ENCODE measurements at places on chromosomes 3 and 15. TPM values are rescaled to one million over a fixed set of nuclear protein-coding genes. Genes with fewer than 3 reads are reported as not detected.

The MYNN gene
- 28.7 TPM for polyA plus RNA-seq

The GNB5 gene
- 14.6 TPM for polyA plus RNA-seq

The CCR8 gene
- not detected for polyA plus RNA-seq

The CX3CR1 gene
- polyA plus RNA-seq = 2.8 TPM

The RBMS3 gene
- polyA plus RNA-seq = 27.1 TPM

The NRG4 gene
- polyA plus RNA-seq = 3.7 TPM

The CTXN2 gene
- polyA plus RNA-seq = not detected

The TLR9 gene
- 0.21 TPM for polyA plus RNA-seq

GRCh38 chr3:129967761-129968160, 6.8 kb upstream of the TRH start:
- DNase-seq = no peak

DNA sequence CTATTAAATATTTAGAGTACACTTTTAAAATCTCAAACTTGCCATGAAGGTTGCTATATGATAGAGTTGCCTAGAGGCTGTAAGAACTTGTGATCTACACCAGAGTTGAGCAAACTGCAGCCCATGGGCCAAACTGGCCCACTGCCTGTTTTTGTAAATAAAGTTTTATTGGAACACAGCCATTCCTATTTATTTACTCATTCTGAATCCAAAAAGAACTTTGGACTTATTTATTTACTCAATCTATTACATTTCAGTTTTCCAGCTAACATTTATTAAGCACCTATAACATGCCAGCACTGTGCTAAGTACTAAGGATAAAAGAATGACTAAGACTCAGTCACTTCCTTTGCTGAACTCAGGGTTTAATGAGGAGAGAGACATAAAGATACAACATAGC, 403.6 kb downstream of the ERC2 start:
- DNase-seq = no peak

DNA sequence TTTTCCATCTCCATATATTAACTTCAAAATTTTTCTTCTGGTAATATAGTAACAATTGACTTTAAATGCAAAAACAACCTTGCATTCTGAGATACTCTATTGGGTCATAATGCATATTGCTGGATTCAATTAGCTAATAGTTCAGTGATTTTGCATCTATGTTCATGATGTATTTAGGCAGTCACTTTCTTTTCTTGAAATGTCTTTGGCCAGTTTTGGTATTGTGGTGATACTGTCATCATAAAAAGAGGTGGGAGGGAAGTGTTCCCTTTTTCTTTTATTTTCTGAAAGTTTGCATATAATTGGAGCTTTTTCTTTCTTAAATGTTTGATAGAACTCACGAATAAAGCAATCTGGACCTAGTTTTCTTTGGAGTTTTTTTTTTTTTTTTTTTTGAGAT, 67.4 kb upstream of the ZNF148 start:
- no peak for DNase-seq

DNA sequence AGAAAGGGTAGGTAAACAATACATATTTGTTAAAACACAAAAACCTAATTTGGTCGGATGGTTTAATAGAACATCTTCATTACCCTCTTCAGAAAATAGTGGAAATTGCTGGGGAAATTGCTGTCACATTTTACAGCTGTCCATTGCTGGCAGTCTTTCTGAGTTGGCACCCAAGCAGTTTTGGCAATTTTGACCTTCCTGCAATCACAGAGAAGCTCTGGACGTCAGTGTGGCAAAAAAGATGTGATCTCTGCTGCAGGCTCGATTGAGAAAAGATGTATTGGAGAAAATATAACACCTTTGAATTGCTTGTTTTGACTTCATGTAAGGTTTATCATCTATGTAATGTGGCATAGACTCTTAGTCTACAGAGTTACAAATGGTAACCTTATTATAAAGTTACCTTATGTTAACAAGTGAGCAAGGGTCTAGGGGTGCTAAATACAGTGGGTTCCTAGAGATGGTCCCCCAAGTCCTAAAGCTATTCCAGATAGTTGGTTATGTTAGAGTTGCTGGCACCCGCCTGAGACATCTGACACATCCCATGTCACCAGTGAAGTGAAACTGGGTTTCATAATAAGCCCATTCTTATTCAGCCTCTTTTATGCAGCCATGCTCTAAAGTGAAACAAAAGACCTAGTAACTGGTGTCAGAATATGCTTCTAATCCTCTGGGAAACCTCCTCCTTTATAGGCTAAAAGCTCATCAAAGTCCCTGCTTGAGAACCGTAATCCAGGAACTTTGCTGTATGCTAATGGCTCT, 14.0 kb downstream of the UBE2E1 start:
- no peak for DNase-seq

- DNase-seq = no peak
Measured at GRCh38 chr3:105842943-105843342, 25.9 kb downstream of the CBLB start.

- DNase-seq = no peak
Measured at GRCh38 chr15:56759450-56759845, 26.1 kb upstream of the ZNF280D start.

GRCh38 chr3:150687613-150688012, 16.1 kb downstream of the ERICH6 start:
- DNase-seq = no peak

GRCh38 chr3:190323246-190323626, 990 bp upstream of the CLDN1 start:
- DNase-seq = no peak

DNA sequence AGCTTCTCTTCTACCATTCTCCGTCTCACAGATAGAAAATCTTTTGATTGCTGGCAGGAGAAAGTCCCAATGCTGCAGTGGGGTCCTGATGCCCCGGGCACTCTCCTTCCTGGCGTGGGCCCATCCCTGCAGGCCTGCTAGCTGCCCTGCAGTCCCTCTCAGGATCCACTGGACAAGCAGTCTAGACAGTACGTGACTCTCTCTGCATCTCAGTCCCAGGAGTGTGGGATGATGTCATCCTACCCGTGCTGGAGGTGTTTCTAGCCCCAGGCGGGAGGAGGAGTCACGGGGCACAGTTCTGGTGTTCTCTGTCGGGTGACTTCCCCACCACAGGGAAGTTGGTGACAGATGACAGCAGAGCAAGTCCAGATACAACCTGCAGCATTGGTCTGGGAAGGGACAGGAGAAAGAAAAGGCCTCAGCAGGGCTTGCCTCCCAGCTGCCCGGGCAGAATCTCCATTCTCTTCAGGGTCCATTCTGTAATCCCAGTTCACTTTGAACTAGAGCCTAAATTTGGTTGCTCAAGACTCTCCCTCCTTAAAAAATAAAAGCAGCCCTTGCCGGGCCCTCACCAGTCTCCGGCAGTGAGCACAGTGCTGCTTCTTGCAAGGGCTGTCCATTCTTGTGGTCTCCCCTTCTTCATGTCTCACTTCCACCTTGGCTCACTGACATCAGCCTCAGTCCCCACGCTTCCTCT, 30.6 kb downstream of the SLC28A1 start:
- peak; percentile 63 for DNase-seq

DNA sequence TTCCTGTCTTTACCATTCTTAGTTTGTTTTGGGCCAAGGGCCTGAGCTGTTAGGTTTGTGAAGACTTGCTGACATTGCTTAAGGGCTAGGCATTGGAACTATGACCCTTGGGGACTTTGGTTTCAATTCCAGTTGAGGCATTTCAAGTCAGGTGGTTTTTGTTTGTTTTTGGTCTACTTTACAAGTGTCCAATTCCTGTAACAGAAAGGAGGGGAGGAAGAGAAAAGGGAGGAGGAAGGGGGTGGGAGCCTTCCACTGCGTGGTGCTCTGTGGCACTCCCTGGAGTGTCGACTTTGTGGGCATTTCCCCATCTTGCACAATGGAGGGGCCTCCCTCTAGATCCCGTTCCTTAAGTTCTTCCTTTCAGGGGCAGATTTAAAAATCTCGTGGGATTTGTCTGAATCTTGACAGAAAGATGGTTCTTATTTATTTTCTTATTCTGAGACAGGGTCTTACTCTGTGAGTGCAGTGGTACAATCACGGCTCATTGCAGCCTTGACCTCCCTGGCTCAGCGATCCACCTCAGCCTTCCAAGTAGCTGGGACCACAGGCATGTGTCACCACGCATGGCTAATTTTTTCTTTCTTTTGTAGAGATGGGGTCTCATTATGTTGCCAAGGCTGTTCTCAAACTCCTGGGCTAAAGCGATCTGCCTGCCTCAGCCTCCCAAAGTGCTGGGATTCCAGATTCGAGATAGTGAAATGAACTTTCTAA, 59.5 kb upstream of the RYK start:
- DNase-seq = no peak

DNA sequence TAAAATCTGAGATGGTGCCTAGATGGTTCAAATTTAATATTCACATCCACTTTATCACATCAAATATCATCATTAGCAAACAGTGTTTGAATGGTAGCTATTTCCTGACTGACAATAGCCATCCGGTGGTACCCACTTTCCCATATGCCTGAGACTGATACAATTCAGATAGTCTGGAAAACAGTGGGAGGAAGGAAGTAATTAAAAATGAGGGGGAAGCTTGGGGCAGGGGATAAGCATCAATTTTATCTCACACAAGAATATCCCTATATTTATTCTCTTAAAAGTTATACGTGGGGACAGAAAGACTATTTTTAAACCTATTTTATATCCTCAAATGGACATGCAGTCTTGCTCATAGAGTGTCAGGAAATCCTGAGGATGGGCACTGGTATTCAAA, 122.5 kb upstream of the GAP43 start:
- no peak for DNase-seq

DNA sequence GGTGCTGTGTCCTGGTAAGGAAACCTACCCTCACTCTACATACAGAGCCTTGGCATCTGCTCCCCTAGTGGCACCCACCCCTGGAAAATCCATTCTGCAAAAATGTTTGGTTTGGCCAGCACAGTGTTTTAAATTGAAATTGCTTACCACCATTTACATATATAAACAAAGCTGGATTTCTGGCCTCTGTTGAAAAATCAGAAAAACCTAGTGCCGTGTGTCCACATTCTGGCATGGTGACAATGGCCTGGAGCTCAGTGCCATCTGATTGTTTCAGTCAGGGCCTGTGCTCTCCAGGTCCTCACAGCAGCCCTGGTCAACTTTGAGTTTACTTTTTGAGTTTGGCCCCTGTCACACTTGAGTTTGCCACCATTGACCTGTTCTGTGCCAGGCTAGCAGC, 2.9 kb upstream of the IL17RC start:
- DNase-seq = no peak

DNA sequence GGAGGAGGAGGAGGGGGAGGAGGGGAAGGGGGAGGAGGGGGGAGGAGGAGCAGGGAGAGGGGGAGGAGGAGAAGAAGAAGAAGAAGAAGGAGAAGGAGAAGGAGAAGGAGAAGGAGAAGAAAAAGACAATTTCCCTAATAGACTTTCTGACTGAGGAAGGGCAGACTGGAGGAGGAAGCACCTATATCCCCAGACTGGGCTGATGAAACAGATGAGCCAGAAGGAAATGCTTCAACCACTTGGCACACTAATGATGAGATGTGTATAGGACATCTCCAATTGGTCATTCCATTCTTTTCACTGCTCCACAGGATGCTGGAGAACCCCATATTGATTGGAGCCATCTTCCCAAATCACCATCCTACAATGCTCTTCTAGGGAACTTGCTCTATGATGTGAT, 69.9 kb downstream of the LYZL4 start:
- no peak for DNase-seq

DNA sequence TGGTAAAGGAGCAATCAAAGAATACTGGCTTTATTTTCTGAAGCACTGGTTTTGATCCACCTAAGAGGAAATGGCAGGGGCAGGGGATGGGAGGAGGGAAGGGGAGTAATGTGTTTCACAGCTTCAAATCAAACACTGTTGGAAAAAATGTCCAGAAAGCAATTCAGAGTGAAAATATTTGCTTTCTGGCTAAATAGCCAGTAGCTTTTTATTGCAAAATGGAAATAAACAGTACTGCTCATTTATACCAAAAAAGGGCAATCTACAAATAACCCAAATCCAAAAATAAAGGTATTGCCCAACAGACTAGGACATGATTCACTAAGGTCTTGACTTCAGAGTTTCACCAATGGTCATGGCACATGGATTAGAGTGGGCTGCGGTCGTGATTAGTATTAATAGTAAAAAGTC, 279.3 kb upstream of the THBS1 start:
- DNase-seq = peak; percentile 10

DNA sequence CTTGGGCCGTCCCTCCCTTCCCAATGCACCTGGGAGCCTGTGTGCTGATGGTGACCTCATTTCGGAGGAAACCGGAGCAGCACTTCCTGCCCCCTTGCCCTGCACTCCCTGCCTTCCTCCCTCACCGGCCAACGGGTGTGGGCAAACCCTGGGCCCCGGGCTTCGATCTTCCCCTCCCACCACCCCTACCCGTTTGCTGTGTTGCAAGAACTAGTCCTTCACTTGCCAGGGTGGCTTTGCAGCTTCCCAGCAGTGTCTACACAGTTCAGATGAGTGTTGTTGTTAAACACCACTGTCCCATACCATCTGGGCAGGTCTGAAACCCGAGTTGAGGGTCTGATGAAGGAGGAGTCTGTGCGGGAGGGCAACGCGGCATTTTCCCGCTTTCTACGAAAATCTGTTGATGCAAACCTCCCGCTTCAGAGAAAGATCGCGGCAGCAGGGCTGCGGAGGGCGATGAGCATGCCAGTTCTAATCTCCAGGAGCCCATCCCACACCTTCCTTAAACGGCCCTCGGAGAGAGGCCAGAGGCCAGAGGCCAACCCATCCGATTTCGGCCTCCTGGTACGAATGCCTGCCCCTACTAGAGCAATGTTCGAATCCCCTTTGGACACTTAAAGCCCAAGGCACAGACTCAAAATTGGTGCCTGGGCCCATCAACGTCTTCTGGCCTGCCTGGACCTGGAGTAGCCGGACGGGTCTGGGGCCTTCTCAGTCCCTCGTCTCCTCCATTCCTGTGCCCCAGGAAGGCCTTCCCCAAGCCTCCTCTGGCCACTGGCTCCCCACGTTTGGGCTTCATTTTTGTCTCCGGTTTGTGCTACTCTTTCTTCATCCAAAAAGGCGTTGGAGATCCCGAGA, 35.7 kb upstream of the POLG start:
- DNase-seq = no peak

DNA sequence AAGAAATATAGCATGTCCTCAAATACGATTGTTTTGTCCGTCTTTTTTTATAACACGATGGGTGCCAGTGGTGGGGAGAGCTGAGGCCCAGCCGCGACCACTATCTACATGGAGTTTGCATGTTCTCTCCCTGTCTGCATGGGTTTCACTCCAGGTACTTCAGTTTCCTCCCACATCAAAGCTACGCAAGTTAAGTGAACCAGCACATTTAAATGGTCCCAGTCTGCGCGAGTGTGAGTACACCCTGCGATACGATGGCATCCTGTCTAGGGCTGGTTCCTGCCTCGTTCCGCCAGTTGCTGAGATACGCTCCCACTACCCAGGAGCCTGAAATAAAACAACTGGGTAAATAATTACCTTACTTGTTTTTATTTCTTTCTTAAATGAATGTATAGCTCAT, 40.6 kb downstream of the ATP13A3 start:
- no peak for DNase-seq

DNA sequence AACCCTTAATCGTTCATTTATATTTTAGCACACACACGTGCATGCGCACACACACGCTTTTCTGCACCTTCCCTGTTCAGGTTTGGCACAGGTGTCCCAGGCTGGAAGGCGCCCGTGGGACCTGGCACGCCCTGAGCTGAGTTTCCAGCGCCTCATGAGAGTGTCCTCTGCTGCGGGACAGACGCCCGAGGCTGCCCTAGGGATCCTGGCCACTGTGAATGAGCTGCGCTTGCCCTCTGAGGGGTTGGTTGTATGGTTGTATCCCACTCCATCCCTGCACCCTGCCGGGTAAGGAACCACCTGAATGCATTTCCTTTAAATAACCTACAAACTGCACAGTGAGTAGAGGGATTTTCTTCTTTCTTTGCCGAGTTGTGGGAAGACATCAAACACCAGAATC, 12.2 kb upstream of the MEX3B start:
- DNase-seq = no peak

All from left lung (tissue), 14 donors.